ENCODE measurements at places on chromosomes 11 and 22. TPM values are rescaled to one million over a fixed set of nuclear protein-coding genes. Genes with fewer than 3 reads are reported as not detected.

Gene ALDH3B2
- not detected for total RNA-seq

Gene OR5M8
- not detected for total RNA-seq

Gene KRTAP5-5
- not detected for total RNA-seq

Gene ENTHD1
- 0.34 TPM for total RNA-seq

Gene ART1
- not detected for total RNA-seq

All from activated CD8-positive, alpha-beta T cell treated with anti-CD3 and anti-CD28 coated beads for 36 hours (primary cell).